ENCODE measurements at places on chromosomes 1 and 21.

DNA sequence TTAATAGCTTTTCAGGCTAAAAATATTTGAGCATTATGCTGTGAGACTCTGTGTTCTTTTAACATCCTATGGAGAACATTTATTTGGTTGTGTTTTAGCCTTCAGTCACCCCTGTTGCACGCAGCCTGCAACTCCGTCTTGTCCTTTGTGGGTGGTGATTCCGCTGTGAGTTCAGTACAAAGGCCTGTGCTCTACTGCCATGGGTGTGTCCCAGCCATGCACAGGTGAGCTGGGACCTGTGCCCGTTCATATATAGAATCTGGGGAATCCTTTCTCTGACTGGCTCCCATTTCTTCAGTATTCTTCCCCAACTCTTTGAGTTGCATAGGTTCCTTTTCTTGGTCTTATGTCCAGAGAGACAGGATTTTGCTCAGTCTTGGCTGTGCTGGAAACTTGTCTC, 61.4 kb downstream of the ACTL8 start:
- no peak for DNase-seq

GRCh38 chr1:197304638-197305200, 36.7 kb downstream of the CRB1 start:
- no peak for DNase-seq

DNA sequence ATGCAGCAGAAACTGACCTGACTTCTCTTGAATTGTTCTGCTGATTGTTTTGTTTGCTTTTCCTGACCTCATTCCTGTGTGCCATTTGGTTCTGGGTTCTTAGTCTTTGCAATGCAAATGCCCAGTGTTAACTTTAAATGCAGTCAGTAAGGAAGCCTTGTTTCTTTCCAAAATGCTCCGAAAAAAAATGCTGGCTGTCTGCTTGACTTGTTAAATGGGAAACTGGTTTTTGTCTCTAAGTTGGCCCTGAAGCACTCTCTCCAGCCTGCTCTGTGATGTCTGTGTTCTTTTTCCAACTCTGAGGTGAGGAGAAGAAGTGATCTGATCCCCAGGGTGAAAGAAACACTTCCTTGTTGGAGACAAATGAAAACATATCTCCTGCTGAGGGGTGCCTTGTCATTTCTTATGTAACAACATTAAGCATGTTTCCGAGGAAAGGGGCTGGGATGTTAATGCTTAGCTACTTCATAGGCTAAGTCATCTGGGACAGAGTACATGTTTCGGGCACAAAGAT, 256.3 kb upstream of the ADGRL4 start:
- DNase-seq = no peak

- DNase-seq = no peak
Observed at GRCh38 chr21:34298534-34299167, 65.2 kb upstream of the KCNE2 start.

- DNase-seq = no peak
Observed at GRCh38 chr1:168582688-168583336, 6.4 kb downstream of the XCL1 start.

DNA sequence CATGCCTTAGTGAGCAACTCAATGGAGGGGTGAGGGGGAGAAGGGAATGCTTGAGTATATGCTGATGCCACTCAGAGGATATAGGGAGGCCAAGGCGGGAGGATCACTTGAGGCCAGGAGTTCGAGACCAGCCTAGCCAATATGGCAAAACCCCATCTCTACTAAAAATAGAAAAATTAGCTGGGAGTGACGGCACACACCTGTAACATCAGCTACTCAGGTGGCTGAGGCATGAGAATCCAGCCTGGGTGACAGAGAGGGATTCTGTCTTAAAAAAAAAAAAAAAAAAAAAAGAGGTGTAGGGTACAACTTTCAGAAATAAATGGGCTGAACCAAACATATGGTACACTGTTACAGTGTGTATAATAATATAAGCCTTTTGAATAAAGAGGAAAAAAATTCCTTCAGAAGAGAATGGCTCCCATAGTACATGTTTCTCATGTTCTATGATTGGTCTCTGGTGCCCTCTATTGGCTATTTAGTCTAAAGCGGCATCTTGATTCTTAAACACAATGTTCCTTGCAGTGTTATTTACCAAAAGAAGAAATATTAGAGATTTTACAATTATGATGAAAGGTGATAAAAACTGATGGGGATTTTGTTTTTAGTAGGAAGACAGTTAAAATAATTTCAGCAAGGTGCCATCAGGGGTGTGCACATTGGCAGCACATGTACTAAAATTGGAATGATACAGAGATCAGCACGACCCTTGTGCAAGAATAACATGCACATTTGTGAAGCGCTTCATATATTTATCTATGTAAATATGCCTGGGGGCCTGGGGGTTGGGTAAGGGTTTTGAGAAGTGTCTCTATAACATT, 109.8 kb downstream of the PATJ start:
- no peak for DNase-seq

GRCh38 chr1:35603941-35604340, 30.8 kb downstream of the TFAP2E start:
- no peak for DNase-seq

GRCh38 chr1:241229216-241229615, 127.8 kb downstream of the RGS7 start:
- no peak for DNase-seq

DNA sequence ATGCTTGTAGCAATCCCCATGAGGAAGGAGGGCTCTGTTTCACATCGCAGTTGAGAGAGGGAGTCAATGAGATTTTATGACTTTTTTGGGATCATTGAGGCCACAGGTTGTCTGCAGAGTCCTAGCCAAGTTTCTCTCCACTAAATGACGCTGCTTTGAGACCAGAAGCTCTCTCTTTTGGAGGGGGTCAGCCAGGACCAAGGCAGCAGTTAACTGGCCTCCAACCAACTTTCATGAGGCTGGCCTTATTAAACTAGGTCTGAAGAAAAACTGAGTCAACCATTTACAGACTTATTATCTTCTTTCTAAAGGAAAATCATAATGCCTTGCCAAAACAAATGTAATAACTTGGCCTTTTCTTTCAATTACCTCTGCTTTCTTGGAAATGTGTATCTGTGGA, 8.6 kb downstream of the WLS start:
- DNase-seq = no peak

GRCh38 chr1:51715369-51715768, 98.5 kb downstream of the OSBPL9 start:
- no peak for DNase-seq

GRCh38 chr1:25232866-25233784, 823 bp upstream of the SYF2 start:
- DNase-seq = peak; percentile 22

DNA sequence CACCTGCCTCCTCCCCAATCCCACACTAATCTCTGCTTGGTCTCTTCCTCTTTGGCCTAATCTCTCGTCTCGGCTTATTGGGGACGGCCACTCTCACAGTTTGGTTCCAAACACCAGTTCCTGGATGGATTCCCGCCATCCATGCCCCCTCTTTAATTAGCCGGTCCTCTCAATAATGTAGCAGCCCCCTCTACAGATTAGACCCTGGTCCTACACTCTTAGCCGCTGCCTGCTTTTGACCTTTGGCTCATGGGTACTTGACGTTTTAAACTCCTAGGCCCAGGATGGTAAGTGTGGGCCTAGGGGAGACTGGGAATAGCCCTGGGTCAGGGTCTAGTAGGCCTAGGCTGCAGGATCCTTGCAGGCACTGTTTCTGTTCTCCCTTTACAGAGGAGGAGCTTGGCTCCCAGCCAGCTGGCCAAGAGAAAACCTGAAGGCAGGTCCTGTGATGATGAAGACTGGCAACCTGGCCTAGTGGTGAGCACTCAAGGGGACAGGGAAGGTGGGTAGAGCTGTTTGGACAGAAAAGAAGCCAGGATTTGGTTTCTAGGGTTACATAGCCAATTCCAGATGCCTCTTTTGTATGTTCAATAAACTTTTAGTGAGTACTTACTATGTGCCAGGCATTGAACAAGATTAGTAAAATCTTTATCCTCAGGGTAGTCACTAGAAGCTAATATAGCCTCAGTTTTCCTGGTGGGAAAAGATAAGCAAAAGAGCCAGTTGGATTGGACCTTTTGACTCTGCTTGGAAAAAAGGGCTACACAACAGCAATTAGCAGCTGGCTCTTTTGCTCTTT, 758 bp downstream of the RAD54L start:
- no peak for DNase-seq

DNA sequence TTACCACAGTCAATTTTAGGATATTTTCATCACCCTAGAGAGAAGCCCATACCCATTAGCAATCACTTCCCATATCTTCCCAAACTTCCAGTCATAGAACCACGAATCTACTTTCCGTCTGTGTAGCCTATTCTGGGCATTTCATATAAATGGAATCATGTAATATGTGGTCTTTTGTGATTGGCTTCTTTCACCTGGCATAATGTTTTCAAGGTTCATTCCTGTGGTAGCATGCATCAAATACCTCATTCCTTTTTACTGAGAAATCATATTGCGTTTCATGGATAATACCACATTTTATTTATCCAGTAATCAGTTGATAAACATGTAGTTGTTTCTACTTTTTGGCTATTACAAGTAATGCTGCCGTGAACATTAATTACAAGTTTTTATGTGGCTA, 21.5 kb downstream of the DESI2 start:
- no peak for DNase-seq

DNA sequence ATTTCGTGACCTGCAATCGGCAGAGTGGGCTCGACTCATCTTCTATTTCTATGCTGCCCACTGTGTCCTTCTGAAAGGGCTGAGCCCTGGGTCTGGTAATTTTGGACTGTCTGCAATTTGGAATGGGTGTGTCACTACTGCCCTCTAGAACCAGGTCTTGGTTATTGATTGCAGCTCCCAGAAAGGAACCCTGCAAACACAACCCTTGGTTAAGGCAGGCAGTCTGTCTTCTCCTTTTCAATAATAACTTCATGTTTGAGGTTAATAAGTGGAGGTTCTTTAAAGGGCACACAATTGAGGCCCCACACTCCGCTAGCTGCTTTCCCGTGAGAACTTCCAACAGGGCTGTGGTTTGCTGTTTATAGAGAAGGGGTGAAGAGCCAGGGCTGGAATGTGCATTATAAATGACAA, 79.9 kb upstream of the LYST start:
- no peak for DNase-seq

- no peak for DNase-seq
Observed at GRCh38 chr1:58346036-58346355, 200.5 kb downstream of the OMA1 start.

DNA sequence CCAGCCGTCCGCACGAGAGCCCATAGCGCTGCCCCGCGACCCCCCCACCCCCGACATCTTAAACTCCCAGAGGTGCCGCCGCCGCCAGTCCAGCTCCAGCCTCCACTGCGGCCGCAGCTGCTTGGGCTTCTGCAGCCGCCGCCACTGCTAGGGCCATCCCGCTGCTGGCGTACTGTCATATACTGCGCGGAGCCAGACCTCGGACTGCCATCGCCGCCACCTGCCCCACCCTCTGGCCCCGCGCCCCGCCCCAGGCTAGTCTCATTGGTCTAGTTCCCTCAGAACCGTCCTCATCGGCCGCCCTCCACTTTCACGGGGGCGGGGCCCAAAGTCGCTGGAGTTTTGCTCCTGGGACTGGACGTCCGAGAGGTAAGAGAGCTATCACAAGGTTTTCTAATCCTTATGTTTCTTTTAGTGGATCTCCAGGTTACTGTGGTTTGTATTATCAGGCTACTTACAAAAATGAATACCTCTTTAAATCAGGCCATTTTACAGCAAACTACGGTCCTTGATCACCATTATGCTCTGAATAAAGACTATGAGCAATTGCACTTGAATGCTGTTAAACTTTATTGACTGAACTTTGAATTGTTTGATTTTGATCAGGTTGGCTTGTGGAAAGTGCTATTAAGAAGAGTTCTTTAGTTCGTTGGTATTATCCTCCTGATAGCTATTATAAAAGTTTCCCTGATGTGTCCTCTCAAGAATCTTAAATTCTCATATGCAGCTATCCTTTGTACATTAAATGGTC, 2.8 kb upstream of the CD1D start:
- no peak for DNase-seq

- no peak for DNase-seq
Observed at GRCh38 chr1:109214695-109215623, 1.2 kb downstream of the SARS1 start.

- no peak for DNase-seq
Observed at GRCh38 chr1:118925651-118926050, 62.5 kb downstream of the TBX15 start.

GRCh38 chr1:39485046-39485803, 6.2 kb upstream of the BMP8A start:
- no peak for DNase-seq

GRCh38 chr1:178633056-178633455, 92.0 kb upstream of the RALGPS2 start:
- DNase-seq = no peak

GRCh38 chr1:160874935-160875334, 10.0 kb downstream of the ITLN1 start:
- DNase-seq = no peak

DNA sequence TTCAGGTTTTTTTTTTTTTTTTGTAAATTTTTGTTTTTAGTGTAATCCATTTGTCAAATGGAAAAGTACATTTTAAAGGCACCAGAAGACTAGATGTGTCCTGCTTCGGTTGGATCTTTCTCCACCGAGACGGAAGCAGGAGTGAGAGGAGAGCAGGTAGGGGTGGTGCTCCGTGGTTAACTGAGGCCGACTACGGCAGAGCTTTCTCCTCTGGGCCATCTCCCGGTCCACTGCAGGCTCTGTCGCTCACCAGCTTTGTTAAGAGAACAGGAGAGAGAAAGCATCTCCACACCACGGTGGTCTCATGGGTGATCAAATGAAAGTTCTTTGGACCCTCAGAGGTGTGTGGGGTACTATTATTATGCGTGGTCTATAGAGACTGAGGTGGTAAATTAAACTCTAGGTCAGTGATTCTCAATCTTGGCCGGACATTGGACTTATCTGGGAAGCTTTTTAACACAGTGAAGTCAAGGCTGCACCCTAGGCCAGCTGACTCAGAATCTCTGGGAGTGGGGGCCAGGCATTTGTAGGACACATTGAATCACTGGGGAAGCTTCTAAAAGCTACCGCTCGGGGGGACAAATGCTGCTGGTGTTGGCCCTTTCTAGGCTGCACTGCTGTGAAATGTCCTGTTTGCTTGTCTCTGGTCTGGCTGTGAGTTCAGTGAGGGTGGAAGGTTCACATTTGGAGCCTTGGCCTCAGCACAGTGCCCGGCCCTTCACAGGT, 25.0 kb downstream of the ABCA4 start:
- no peak for DNase-seq

DNA sequence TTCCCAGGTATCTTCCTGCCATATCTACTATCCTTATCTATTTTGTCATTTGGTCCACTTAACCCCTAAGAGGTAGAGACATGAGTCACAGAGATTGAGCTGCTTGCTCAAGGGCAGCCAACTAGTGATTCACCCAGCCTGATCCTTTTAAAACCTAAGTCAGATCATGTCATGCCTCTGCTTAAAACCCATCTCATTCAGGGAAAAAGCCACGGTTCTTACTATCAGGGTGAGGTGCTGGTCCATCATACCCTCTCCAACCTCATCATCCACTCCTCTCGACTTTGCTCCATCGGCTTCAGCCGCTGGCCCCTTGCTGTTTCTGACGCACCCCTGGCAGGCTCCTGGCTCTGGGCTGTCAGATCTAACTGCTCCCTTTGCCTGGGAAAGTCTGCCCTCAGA, 14.4 kb upstream of the PPP1R15B start:
- no peak for DNase-seq

GRCh38 chr1:201650623-201650933, 111.7 kb downstream of the NAV1 start:
- DNase-seq = no peak

- no peak for DNase-seq
Observed at GRCh38 chr1:34276606-34277005, 99.9 kb downstream of the C1orf94 start.
